ENCODE measurements at places on chromosomes 3 and 15. TPM values are rescaled to one million over a fixed set of nuclear protein-coding genes. Genes with fewer than 3 reads are reported as not detected.

- DNase-seq = no peak
Observed at GRCh38 chr3:195548006-195548405, 4.9 kb upstream of the PPP1R2 start.

DNA sequence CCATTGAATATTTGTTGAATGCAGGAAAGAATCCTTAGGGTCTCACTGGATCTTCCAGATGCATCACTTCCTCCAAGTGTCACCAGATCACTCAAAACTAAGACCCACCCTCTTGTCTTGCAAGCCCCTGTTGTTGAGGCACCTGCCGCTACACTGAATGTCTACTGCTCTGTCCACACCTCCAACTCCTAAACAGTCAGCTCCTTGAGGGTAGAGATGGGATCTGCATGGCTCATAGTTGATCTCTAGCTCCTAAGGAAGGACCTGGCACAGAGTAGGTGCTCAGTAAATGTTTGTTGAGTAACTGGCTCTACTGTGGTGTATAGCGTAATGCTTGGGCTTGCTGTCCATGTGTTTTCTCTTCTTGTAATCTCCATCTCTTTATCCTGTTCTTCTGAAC, 8.8 kb downstream of the SLC6A20 start:
- no peak for DNase-seq

DNA sequence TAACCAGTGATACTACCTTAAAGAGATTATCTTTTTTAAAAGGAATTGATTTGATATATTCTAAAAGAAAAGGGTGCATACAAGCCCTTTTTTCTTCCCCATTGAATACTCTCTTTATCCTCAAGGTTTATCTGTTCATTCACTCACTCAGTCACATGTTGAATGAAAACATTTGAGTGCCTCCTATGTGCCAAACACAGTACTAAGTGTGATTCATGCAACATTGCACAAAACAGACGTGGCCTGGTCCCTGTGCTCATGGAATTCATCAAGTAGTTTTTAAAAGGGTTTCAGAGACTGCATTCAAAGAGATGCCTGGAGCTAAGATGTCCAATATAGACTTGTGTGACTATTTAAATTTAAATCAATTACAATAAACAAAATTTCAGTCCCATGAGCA, 462.2 kb upstream of the MDFIC2 start:
- DNase-seq = no peak

The BLOC1S6 gene
- 80.0 TPM for total RNA-seq
